ENCODE measurements at places on chromosomes 1 and 21.

- no peak for DNase-seq
Measured at GRCh38 chr1:115363171-115363570, 25.1 kb upstream of the NGF start.

DNA sequence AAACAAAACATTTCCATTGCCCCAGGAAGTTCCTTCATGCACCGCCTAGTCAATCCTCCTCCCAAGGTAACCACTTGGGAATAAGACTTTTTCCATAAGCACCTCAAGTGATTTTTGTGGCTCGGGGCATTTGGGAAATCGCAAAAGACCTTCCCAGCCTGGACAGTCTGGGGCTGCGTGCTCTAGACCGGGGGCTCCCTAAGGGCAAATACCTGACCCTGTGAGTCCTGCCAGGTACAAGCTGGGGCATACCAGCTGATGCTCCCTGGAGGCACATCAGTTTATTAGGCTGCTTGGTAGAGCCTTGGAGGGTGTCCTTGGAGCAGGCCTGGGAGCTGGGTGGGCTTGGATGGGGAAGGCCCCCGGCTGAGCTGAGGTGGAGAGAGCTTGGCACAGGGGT, 34.4 kb downstream of the ALPL start:
- DNase-seq, result no peak

DNA sequence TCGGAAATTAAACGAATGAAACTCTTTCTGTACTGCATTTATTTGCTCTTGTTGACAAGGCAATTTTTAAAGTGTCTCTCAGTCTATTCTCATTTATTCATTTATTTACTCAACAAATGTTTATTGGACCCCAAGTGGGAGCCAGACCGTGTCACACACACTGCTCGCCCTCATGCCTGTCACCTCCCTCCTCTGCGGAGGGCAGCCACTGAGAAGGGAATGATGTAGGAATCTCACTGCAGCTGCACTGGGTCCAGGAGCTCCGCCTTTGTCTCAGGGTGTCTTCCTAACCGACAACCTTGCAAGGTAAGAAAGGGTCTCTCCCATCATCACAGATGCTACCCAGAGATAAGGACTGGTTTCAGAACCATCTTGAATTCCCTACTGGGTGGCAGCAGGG, 14.1 kb upstream of the KLHDC7A start:
- DNase-seq, result no peak

GRCh38 chr1:4150262-4150661, 250.2 kb upstream of the C1orf174 start:
- no peak for DNase-seq

DNA sequence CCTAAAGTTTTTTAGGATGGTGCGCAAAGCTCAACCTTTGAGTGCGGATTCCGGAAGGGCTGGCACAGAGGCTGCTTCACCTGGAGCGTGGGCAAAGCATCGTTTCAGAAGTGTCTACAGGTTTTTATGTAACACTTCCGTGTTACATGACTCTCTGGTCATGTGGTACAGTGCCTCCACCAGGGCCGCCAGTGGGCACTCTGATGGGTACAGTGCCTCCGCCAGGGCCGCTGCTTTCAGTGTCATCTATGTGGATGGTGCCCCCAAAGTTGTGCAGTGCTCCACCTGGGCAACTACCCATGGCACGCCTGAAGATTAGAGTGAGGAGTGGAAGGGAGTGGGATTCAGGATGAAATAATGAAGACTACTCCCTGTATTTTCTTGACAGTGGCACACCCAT, 101.4 kb upstream of the C1orf174 start:
- no peak for DNase-seq

GRCh38 chr1:193890935-193891334, 704.5 kb upstream of the B3GALT2 start:
- DNase-seq, result no peak

- DNase-seq, result no peak
Measured at GRCh38 chr1:28986306-28986910, 72.0 kb downstream of the EPB41 start.

GRCh38 chr1:200862713-200863415, 9.9 kb upstream of the GPR25 start:
- DNase-seq, result no peak

Data from astrocyte of the spinal cord (primary cell).